Transverse colon (tissue), 4 donors: ENCODE measurements at places on chromosomes 2 and 18.

DNA sequence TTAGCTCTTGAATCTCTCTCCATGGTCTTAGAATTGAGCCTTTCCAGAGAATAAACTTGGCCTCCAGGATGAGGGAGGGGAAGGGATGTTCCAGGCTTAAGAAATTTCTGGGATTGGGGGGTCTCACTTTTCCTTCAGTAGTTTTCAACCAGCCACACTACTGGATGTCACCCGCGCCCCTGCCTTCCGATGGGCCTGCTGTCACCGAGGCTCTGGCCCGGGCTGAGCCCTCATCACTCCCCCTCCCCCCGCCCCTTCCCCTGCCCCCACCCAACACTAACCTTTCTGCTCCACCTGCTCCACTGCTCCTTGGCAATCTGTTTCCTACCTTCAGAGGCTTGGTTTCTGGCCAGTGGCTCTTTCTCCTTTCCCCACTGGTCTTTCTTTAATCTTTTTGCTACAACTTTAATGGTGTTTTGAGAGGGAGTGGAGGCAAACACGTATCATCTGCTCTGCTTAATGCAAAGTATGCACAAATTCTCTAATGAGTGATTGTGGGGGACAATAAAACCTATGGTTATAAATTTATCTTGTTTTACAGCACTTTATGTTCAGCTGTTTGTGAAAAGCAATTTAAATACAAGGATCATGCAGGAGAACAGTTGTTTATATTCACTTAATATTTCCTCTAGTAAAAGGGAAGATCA lies 155.1 kb downstream of the WDSUB1 start:
- H3K4me3 ChIP-seq = no peak overlapping the region
- H3K4me1 ChIP-seq = peaks cover 11% of the 10 kb centered on the region
- H3K27ac ChIP-seq = peak overlapping the region; percentile 55
- no peak for DNase-seq

DNA sequence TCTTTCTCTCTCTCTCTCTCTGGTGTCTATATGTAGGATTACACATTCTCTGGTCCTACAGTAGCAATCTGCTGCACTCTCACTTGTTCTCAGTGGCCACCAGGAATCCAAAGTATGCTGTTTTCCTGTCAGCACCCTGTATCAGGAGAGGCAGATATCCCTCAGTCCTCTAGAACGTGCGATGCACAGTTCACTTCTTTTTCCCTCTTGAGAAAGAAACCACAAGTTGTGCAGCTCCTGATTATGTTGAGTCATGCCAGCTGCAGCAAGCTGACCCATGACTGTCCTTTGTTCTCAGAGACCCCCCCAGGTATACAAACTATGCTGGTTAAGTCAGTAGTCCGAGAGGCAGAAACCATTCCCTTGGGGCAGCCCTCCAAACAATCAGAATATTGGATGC lies 54.6 kb downstream of the LANCL1 start:
- no peaks in the 10 kb centered on the region for H3K27me3 ChIP-seq
- H3K27ac ChIP-seq = no peak overlapping the region
- H3K4me3 ChIP-seq = no peak overlapping the region

- H3K4me1 ChIP-seq = peaks cover 5% of the 10 kb centered on the region
- H3K36me3 ChIP-seq = no peaks in the 10 kb centered on the region
- H3K4me3 ChIP-seq = no peak overlapping the region
- H3K27me3 ChIP-seq = no peaks in the 10 kb centered on the region
- no peak for DNase-seq
Measured at GRCh38 chr2:37868866-37869265, 56.2 kb upstream of the RMDN2 start.

GRCh38 chr2:223925106-223925505 lies 20.0 kb downstream of the WDFY1 start:
- no peak for DNase-seq
- no peak overlapping the region for H3K4me3 ChIP-seq
- H3K36me3 ChIP-seq = no peaks in the 10 kb centered on the region
- H3K27ac ChIP-seq = no peak overlapping the region
- H3K4me1 ChIP-seq = peaks cover 15% of the 10 kb centered on the region
- H3K27me3 ChIP-seq = no peaks in the 10 kb centered on the region

DNA sequence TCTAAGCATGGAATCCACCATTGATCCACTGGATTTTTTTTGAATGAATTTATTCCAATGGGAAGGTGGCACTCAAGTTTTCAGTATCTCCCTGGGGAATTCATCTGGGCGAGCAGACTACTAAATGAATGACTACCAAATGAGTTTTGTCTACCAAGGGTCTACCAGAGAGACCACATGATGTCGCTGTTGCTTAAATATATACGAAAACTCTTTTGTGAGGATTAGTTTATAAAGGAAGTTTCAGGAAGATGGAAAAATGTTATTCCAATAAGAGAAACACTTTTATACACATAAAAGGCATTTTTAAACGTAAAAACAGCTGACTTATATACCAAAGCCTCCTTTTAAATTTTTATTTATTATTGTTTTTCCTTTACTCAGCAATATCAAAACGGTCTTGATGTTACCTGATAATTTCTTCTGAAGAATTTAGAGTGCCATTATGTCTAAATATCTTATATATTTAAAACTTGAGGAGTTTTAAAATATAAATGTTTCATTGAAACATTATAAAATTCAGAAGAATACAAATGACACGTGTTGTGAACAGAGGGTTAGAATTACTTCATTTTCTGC lies 139.7 kb downstream of the HRH4 start:
- H3K36me3 ChIP-seq = no peaks in the 10 kb centered on the region
- no peaks in the 10 kb centered on the region for H3K4me1 ChIP-seq
- no peaks in the 10 kb centered on the region for H3K27me3 ChIP-seq
- no peak overlapping the region for H3K27ac ChIP-seq
- H3K4me3 ChIP-seq = no peak overlapping the region
